ENCODE measurements at places on chromosomes 7 and 10. TPM values are rescaled to one million over a fixed set of nuclear protein-coding genes. Genes with fewer than 3 reads are reported as not detected.

Gene GNGT1
- total RNA-seq = not detected

GRCh38 chr7:48748081-48748833 lies 176.1 kb upstream of the CDC14C start:
- no peak for DNase-seq

- no peak for DNase-seq
Measured at GRCh38 chr10:62831346-62831745, 15.2 kb upstream of the EGR2 start.

Gene TFEC
- total RNA-seq = 29.8 TPM

GRCh38 chr10:13340626-13341376 lies 7.3 kb downstream of the SEPHS1 start:
- no peak for DNase-seq

Gene NODAL
- total RNA-seq = not detected

- no peak for DNase-seq
Measured at GRCh38 chr7:5094641-5095040, 49.0 kb downstream of the RBAK start.

DNA sequence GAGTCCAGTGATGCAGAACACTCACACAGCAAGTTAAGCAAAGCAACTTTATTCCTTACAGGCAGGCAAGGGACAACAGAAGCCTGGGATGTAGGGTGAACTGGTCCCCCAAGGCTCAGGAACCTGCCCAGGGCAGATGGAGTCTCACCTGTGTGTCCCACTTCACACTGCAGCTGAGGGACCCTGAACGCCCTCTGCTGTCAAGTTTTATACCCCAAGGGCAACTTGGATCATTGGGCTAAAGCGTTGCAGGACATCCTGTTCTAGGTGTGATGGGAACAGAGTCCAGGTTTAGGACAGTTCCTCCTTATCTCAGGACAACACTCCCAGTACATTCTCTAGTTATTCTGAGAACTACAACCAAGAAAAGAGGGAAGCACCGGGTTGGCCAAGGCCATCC lies 49.5 kb upstream of the ZNF746 start:
- no peak for DNase-seq

Gene SAMD9L
- total RNA-seq = 46.5 TPM

Measured in upper lobe of right lung (tissue), 1 donor.